ENCODE measurements at places on chromosomes 1 and 21.

DNA sequence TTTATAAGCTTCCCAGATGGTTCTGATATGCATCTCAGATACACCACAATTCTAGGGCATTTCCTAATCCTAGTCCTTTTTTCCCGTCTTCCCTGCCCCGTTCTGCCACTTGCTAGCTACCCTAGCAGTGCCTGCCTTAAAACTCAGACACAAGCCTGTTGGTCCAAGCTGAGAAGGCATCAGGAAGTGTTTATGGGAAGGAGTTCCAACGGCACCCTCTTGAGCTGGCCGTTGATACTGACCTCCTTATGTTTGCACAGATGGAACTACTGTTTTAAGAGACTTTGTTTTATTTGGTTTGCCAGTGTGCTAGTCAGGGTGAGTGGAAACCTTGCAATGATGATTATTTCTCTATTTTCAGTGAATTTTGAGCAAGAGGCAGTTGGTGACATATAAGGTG, 67.2 kb downstream of the UCK2 start:
- DNase-seq: no peak

DNA sequence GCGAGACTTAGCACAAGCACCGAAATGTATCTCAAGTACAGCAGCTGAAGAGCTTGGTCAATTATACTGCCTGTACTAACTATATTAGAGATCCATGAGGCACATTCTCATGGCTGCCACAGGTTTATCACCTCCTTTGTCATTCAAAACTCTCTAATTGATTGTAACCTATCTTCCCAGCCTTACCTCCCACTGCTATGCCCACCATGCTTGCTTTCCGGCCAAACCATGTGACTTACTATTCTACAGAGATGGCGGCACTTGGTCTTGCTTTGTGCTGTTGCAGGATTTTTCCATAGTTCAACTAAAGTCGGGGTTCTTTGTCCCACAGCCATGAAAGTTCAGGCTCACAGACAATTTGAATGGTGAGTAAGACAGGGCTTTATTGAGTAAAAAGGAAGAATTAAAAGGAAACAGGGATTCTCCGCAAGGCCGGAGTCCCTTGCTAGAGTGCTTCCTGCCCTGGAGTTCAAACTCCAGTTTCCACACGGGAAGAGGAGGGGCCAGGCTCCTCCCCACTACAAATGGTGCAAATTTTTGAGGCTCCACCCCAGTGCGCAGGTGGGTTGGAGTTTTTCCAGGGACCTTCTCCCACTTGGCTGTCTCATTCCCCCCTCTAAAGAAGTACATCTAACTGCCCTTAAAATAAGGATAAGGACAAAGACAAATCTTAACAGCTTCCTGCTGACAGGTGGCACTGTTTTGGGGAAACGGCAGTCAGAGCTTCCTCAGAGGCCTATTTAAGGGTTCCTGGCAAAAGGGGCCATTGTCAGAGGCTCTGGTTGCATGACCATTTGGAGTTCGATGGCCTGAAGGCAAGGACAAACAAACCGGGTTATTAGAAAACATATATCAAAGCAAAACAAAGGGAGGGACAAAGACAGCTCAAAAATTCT, 28.7 kb downstream of the FMO2 start:
- no peak for DNase-seq

DNA sequence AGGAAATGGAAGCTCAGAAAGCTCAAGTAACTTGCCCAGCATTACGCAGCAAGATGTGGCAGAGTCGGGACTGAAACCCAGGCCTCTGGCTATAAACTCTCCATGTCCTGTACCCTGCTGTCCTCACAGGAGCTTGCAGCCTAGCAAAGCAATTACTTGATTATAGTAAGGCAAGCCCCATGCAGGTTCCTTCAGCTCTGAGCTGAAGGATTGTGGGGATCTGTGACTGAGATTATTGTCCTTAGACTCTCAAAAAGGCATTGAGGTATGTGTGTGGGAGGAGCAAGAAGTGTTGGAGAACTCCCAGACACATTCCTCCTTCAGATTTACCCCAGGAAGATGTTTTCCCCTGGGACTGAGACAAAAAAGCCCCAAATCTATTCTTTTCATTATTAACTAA, 124.0 kb upstream of the SPATA6 start:
- no peak for DNase-seq

DNA sequence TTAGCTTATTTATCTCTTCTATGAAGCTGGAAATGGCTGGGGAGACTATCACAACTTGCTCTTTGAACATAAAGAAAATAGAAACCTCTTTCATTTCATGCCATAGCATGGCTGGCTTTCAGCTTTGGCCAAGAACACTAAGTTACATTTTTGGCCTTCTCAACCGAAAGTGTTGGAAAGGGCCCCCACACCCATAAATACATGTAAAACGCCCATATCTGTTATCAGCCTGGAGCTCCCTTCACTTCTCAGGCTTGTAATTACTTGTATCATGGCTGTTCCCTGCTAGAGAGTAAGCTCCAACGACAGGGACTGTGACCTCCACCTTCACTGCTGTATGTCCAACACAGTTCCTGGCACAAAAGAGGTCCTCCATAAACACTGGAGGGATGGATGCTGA, 12.7 kb upstream of the EIF4G3 start:
- no peak for DNase-seq

DNA sequence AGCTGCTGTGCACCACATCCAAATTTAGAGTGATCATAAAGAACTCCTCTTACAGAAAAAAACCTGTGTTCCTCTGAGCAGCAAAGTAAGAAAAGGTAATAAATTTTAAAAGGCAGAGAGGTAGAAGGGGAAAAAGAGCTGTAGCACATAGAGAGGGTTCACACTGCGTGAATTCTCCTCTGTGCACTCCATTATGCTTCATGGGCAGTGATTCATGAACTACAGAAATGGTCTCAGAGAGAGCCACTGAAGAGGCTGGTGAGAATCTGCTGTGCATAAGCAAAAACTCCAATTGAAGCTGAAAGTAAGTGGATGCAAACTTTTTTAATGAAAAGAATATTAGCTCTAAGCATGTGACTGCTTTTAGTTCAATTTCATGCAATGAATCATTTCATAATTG, 65.0 kb downstream of the CRB1 start:
- DNase-seq: no peak

DNA sequence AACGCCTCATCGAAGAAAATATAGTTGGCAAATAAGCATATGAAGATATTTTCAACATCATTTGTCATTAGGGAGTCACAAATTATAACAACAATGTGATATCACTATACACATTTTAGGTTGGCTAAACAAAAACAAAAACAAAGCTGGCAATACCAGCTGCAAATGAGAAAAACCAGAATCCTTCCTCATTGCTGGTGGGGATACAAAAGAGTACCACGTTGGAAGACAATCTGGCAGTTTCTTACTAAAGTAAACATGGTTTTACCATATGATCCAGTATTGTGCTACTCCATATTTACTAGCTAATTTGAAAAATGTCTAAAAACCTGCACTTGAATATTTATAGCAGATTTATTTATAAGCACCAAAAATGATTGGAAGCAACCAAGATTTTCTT, 1204.1 kb downstream of the MRPL39 start:
- DNase-seq: no peak

DNA sequence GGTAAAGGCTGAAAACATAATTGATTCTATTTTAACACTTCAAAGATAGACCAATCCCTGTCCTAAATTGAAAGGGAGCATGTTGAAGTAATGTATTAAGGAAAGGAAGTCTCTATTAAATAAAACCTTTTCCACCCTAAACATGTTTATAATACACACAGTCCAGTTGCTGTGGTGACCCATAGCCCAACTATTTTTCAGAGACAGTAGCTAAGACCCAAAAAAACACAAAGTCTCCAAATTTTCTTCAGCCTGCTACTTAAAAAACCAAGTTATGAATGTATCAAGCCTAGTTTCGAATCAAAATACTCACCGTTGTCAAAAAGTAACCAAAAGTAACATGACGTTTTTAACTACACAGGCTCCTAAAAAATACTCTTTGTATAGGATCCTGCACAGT, 1.6 kb downstream of the ELK4 start:
- no peak for DNase-seq

DNA sequence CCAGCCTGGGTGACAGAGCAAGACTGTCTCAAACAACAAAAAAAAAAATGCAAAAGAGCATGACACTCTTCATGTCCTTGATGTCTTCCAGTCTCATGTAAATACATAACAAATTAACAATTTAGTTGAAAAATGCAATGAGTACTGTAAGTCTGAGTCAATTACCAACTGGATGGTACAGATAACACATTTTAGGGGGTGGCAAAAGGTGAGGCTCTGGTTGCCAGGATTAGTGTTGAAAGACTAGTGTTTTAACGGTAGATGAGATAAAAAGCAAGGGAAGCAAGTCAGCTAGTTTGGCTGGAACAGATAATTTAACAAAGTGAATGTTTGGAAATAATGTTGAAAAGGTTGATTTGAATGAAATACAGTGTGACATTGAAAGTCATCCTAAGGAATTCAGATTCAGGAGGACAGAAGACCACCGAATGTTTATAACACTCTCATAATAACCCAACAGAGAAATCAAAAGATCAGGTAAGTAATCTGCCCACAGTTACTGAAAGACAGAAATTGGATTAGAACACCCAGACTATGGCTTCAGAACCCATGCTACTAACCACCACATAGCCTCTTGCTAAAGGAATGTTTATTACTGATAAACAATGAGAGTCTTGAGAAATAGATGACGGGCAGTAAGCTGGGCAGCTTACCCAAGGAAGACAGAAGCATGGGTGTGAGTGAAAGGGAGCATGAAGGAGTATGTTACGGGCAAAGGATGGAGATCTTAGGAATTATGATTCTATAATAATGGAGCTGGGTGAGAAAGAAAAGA, 312.4 kb downstream of the HMCN1 start:
- no peak for DNase-seq

DNA sequence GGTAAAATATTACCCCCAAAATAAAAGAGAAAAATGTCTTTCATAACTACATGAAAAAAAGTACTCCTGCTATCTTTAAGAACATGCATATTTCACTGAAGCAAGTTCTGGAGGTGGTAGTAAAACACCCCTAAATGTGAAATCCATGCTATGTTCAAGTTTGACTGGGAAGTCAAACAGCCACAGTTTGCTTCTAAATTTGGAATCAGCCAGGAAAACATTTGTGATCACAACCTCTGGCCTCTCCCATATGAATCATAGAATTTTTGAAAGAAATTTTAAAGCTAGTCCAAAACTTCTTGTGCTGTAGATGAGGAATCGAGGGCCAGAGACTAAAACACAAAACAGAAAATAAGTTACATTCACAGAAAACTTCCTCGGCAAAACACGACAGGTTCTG, 6.6 kb downstream of the SORT1 start:
- no peak for DNase-seq

- no peak for DNase-seq
Observed at GRCh38 chr1:200042119-200042551, 14.6 kb downstream of the NR5A2 start.

DNA sequence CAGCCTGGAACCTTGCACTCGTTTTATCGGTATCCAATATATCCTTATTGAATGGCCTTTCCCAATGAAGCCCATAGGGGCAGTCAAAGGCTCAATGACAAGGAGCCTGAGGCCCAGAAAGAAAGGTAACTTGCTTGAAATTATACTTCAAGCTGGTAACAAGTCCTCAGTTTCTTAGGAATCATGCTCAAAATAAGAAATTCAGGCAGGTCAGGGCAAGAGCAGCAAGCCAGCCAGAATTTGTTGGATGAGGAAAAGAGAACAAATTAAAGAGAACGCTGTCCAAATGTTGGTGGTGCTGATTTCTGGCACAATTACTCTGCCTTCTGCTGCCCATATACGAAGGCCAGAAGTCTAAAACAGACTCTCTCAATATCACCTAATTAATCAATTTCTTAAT, 77.6 kb downstream of the DDX20 start:
- DNase-seq: no peak

GRCh38 chr1:208844158-208844557, 600.0 kb upstream of the PLXNA2 start:
- no peak for DNase-seq

DNA sequence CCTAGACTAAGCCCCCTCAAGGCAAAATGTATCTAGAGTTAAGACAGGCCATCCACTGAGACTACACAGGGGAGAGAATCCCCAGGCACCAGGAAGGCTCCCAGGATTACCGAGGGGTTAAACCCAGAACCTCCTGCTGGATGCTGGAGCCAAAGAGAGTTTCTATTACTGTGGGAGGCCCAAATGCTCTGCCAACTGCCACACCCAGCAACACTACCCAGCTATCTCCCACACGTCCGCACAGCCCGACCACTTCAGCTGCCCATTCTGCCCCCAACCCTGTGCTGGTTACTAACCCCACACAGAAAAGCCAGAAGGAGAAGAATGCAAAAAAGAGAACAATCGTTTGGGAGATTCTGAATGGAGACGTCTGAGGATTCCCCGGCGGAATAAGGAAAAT, 63.6 kb downstream of the CD46 start:
- no peak for DNase-seq

GRCh38 chr1:35264871-35265270, 3.6 kb upstream of the ZMYM4 start:
- no peak for DNase-seq

DNA sequence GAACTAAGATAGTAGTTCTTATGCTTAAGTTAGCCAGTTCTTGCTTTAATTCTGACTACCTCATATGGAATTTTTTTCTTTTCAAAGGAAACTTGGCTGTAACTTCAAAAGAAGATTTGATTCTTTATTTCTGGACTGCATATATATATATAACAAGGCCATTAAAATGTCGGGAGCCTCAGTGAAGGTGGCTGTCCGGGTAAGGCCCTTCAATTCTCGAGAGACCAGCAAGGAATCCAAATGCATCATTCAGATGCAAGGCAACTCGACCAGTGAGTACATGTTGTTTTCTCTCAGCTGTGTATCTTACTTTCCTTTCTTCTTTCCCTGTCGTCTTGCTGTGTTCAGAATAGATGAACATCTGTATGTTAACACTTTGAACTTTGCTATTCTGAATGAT, 21.8 kb downstream of the KIF1B start:
- DNase-seq: no peak

- DNase-seq: peak; percentile 91
Observed at GRCh38 chr1:58848818-58849411, 65.1 kb upstream of the JUN start.

DNA sequence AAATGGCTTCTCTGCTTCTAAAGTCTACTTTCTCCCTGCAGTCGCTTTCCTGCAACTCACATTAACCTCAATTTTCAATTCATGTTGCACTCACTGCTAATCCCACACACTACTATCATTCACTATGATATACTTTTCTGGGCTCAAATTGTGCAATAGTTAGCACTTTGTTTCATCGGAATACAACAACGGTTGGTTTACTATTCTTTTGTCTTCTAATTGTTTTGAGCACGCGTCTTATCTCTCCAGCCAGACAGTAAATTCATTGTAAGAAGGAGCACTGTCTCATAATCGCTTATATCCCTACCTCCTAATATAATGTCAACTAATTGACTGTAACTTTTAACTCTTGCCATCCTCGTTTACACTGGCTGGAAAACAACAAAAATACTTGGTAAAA, 3.9 kb upstream of the PALMD start:
- DNase-seq: no peak

Measured in aorta (tissue), 5 donors.